ENCODE measurements at places on chromosomes 7 and 10.

GRCh38 chr7:44808914-44809393 lies 12.5 kb downstream of the PPIA start:
- DNase-seq: no peak

DNA sequence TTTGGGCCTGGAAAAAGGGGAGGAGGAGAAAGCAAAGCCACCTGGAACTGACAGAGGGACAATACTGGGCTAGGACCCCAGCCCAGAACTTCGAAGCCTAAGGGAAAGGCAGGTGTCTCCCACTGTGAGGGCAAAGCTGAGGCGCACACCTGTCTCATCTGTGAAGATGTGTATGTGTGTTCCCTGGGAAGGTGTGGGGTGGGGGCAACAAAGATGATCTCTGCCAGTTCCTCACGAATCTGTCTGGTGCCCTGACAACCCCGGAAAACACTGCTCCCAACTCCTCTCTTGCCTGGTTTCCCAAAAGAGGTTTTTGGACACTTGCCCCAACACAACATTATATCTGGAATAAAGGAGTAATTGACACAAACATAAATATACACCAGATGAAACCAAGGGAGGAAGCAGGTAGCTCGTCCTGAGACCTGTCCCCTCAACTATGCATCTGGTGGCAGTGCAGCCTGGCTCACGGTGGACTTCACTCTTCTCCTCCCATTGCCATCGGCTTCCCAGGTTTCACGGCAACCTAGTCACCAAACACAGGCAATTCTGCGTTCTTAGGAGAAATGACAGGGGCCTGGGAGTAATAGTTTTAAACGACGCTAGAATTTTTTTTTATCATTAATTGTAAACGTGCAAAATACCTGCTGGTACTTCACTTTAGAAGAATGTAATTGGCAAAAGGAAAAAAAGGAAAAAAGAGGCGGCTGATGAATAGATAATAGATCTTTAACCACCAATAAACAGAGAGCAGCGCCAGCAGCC lies 1.7 kb upstream of the EMX2 start:
- no peak for DNase-seq

DNA sequence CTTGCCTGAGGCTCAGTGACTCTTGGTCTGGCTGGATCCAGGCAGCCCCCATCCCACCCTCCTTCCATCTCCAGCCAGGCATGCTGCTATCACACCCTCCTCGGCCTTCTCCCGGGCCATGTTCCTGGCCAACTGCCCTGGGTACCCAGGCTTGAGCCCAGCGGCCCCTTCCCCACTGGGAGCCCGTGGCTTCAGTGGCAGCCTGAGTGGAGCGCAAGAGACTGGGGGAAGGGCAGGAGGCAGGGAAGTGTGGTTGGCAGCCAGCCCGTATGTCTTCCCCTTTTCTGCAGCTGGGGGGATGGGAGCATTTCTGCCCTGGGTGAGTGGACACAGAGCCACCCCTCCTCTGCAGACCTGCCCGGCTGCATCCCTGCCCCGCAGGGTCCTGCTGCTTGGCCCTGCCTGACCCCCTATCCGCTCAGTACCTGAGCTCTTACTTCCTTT lies 148.5 kb downstream of the ARHGAP22 start:
- no peak for DNase-seq

GRCh38 chr7:40720416-40720815 lies 585.6 kb downstream of the SUGCT start:
- no peak for DNase-seq

GRCh38 chr7:30260246-30260768 lies 24.1 kb upstream of the ZNRF2 start:
- no peak for DNase-seq

- DNase-seq: no peak
Observed at GRCh38 chr7:24975644-24976260, 4.2 kb downstream of the OSBPL3 start.

DNA sequence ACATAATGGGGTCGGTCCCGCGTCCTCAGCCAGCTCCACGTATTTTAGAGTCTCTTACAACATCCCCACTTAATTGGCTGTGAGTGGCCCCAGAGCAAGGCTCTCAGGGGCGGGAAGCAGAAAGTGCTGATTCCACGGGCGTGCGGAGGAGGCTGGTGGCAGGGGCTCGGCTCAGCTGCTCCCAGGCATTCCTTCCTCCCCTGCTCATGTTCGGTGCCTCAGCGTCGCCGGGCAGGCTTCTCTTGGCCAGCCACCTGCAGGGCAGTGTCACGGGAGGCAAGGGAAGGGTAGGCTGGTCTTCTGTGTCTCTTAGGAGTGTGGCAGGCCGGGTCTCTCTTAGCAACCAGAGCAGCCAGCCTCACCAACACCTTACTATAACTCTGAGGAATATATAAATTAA lies 33.8 kb downstream of the IL15RA start:
- no peak for DNase-seq

DNA sequence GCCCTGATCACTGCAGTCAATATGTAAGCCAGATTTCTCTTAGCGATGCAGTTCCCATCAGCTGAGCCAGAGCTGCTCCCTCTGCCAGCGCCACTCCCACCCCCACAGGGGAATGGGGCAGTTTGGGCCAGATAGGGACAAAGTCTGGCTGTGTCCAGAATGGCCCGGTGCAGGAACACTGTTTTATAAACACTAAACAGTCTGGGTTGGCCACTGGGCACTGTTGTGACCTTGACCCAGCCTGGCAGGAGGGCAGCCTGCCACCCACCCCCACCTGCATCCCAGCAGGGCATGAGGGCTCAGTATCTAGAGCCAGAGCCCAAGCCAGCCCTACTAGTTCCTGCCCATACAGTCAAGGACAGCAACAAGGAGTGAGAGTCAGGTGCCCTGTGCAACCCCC lies 1.3 kb downstream of the OGDHL start:
- DNase-seq: no peak

DNA sequence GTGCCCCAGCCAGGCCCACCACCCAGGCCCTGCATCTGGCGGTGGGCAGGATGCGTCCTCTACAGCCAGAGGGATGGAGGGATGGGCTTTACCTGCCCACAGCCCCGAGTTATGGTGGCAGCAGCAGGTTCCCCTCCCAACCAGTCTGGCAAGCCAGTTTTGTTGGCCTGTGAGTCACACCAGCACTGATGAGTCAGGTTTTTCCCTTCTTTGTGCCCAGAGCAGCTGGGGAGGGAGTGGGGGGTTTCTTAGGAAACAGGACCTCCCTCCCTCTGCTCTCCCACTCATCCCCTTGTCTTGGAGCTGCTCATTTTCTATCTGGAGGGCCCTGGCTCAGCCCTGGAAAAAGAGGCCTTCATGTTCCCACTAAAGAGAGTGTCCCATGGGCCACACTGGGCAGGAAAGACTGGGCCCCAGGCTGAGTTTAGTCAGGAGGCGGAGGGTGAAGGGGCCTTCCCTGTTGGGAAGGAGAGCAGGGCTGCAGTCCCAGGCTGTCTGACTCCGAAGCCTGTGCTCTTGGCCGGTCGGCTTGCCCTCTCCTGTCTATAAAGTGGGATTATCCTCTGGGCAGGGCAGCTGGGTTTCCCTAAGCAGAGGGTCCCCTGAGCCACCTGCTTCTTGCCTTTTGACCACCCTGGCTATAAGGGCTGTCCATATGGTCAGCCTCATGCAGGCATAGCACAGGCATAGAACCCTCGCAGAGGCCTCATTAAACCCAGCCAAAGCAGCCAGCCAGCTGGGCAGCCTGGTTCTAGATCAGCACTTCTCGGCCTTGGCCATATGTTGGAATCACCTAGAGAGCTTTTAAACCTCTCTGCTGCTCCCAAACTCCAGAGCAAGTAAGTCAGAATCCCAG lies 30.2 kb upstream of the ANKRD2 start:
- DNase-seq: peak; percentile 76

GRCh38 chr10:102835007-102835482 lies 2.2 kb downstream of the CYP17A1 start:
- peak; percentile 82 for DNase-seq

DNA sequence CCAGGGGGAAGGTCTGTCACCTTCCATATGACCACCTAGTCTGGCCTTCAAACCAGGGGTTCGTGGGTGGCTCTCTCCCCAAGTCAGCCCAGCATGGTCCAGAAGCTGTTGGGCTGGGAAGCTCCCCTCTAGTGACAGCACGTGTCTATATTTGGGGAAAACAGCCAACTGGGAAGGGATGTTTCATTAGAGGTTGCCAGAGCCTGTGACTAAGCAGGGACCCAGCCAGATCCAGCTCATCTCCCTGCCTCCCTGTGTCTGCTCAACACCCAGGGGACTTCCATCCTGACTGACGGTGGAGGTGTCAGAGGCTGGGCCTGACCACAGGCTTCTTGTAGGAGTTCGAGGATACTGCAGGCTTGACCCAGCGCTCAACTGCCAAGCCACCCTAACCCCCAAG lies 10.5 kb downstream of the STYXL1 start:
- DNase-seq: no peak

GRCh38 chr10:14667781-14668180 lies 106.9 kb downstream of the FAM107B start:
- DNase-seq: no peak

DNA sequence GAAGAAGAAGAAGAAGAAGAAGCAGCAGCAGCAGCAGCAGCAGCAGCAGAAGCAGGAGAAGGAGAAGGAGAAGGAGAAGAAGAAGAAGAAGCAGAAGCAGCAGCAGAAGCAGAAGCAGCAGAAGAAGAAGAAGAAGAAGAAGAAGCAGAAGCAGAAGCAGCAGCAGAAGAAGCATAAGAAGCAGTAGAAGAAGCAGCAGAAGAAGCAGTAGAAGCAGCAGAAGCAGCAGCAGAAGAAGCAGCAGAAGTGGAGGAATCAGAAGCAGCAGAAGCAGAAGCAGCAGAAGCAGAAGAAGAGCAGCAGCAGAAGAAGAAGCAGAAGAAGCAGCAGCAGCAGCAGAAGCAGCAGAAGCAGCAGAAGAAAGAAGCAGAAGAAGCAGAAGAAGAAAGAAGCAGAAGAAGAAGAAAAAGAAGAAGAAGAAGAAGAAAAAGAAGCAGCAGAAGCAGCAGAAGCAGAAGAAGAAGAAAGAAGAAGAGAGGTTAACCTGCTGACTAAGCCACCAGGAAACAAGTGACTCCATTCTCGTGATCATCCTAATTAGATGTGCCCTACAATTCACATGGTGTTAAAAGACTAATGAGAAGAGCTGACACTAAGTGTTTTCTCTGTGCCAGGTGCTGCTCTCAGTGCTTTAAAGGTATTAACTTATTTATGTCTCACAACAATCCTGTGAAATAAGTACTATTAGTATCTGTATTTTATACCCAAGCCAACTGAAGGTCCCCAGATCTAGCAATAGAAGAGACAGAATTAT lies 11.6 kb downstream of the CDNF start:
- DNase-seq: no peak

GRCh38 chr10:62037890-62038608 lies 136.6 kb downstream of the ARID5B start:
- no peak for DNase-seq

DNA sequence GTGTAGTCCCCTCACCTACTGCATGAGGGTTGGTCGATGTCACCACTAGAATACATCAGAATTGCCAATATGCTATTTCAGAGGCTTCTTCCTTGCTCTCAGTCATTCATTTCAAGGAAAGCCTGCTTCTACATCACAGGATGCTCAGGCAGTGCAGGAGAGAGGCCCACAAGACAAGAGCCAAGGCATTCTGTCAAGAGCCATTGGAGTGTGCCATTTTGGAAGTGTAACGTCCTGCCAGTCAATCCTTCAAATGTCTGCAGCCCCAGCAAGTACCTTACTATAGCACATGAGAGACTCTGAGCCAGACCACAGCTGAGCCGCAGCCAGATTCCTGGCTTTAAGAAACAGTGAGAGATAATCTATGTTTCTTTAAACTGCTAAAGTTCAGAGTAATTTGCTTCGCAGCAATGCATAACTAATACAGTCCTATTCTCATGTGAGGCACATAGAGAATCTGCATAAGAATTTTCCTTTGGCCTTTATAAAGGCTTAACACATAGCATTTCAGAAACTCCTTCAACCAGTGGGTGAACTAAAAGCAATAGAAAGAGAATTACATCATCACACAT lies 166.5 kb upstream of the GNAI1 start:
- DNase-seq: no peak

- DNase-seq: no peak
Observed at GRCh38 chr7:485188-486081, 34.2 kb downstream of the PDGFA start.

GRCh38 chr10:34743814-34744213 lies 71.3 kb downstream of the PARD3 start:
- DNase-seq: no peak

DNA sequence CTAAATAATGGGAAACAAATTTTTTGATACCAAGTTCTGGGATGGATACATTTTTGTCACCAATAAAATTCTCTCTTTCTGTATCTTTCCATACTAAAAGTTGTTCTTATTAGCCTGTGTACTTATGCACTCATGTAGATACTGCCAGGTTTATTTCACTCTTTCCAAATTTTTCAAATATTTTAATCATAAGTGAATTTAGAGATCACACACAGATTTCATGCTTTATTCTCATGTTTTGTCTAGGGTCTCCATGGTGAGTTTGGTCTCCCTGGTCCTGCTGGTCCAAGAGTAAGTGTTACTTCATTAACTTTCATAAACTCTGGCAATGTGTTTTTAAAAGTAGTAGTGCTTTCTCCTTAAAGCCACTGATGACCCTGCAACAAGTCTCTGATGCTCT lies 20.3 kb downstream of the COL1A2 start:
- no peak for DNase-seq

DNA sequence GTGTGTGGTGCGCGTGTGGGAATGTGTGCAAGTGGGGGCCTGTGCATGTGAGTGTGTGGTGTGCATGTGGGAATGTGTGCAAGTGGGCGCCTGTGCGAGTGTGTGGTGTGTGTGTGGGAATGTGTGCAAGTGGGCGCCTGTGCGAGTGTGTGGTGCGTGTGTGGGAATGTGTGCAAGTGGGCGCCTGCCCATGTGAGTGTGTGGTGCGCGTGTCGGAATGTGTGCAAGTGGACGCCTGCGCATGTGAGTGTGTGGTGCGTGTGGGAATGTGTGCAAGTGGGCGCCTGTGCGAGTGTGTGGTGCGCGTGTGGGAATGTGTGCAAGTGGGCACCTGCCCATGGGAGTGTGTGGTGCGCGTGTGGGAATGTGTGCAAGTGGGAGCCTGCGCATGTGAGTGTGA lies 232.2 kb downstream of the FANK1 start:
- no peak for DNase-seq

- DNase-seq: no peak
Observed at GRCh38 chr10:28139138-28139537, 140.3 kb upstream of the ODAD2 start.

DNA sequence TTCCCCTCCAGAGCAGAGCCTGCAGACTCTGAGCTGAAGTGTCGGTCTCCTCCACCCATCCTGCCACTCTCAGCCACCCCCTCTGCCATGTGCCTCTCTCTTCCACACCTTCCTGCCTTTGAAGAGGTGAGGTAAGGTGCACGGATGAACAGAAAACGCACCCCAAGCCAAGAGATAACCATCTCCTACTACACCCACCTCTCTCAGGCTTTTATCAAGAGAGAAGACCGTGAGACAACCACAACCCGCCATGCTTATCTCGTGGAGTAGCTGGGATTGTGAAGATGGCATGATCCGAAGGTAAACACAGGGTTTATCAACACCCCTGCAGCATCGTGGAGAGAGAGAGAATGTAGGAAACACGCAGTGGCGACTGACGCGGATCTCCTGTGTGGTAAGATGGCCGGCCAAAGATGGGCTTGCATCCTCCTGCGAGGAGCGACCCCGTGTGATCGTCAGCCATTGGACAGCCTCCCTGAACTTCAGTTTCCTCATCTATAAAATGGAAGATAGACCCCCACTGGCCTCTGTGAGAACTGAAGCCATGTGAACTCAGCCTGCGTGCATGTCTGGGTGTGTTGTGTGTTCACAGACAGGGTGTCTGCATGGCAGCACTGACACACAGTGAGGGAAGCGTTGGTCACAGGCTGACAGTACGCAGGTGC lies 219.0 kb downstream of the DIP2C start:
- peak; percentile 66 for DNase-seq
